ENCODE measurements at places on chromosomes 12 and 14.

- DNase-seq, result no peak
Measured at GRCh38 chr12:4270016-4270830, 3.3 kb upstream of the CCND2 start.

DNA sequence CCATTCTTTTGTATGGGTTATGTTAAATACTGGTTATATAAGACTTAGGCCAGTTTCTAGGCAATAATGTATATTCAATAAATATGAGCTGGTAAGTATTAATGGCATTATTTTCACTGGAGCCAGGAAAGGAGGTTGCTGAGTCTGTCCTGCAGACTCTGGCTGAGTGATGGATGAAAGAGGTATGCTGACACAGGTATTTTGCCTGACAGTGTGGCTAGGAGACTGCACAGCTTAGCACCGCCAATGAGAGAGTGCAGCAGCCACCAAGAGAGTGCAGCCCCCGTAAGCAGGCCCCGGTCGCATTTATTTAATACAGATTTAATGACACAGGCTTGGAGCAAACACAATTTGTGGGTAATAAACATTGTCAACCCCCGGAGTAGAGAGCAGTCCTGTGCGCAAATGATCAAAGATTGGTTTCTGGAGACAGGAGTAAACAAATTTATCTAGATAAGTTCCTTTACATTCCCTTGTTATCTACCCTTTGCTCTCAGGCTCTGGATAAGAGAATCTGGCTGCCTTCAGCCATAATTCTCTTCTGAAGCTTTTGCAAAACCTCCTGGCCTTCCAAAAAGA, 37.4 kb downstream of the TMTC3 start:
- no peak for DNase-seq

- DNase-seq, result no peak
Measured at GRCh38 chr12:65675141-65675621, 149.1 kb upstream of the HMGA2 start.

DNA sequence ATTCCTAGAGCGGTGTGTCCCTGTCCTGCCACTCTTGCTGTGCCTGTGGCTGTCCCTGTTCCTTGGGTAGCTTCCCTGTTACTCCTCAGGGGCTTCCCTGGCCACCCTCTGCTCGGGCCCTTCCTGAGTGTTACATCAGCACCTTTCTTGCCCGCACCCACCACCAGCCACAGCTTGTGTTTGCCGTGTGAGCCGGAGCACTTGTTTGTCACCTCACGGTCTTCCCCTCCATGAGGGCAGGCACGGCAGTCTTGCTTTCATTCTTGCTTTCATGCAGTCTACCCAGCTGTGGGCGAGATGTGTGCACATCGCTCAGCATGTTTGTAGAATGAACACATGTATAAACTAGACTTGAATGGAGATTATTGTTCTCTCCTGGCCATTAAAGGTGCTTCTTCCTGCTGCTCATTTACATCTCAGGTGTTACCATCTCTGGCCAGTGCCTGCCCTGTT, 42.0 kb downstream of the TRAF3 start:
- DNase-seq, result peak; percentile 80

DNA sequence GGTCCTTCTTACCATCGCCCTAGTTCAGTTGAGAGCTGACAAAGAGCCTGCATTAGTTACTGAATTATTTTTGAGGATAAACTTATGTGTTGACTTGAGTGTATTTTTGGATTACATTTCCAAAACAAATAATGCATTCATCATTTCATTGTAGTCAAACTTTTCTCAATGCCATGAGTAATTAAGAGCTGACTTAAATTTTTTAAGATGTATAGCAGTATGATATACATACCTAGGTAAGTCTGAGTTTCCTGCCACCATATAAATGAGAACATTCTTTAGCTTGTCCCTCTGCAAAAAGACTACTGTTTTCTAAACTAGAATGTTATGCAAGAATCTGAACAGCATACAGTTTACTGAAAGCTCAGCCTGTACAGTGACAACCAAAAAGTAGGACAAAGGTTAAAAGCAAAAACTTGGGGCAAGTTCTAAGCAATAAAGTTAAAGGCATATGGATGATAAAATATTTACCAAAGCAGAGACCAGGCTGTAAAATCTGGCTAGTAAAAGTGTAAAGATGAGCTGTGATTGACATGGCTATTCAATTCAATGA, 82.1 kb upstream of the FERMT2 start:
- no peak for DNase-seq

DNA sequence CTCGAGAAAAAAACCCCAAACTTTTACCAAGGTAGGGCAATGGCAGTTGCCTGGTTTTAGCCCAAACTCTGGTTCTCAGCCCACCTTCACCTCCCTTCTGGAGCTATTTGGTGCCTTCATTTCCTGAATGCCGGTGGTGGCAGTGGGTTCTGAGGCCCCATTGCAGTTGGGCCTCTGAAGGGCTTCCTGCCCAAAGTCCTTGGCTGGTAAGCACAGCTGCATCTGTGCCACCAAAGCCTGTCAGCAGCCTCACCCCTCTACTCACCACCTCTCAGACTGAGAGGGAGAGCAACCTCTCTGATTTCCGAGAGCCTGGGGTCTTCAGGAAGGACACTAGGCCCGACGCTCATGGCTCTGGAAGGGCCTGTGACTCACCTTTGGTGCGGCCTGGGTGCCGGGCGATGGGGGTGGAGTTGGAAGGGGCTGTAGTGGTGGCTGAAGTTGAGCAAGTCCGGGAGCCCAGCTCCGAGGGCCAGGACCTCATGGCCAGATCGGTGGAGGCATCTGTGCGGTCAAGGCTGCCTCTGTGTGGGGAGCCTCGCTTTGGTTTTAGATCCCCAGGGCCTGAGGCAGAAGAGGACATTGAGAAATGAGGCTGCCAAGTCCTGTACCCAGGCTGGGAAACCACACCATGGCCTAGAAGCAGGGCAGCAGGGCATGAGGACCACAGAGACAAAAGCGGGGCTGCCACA, 38.6 kb upstream of the GPR68 start:
- no peak for DNase-seq

- no peak for DNase-seq
Measured at GRCh38 chr12:53068811-53069585, 10.2 kb downstream of the SPRYD3 start.

DNA sequence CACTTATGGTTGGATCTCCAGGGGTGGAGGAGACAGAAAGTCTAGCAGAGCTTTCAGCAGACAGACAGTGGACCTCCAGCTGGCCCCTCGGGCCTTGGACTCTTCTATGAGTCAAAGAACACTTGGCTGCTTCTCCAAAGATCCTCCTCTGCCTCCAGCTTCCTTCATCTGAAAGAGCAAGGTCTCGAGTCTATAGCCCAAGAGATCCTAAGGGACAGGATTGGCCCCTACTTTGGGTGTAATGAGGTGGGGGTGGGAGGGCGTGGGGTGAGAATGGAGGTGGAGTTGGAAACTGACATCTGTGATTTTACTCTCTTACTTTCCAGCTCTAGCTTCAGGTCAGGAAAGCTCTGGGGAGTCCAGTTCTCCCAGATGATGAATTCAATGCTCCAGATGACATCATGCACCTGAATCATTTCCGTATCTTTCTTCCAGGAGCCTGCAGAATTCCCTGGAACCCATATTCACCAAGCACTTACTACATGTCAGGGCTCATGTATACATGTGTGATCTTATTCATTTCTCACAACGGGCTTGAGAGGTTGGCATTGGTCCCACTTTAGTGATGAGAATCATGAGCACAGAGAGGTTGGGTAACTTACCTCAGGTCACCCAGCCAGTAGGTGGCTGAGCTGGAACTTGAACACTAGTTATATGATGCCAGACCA, 10.2 kb upstream of the PGF start:
- DNase-seq, result no peak

- no peak for DNase-seq
Measured at GRCh38 chr12:124230117-124230757, 64.7 kb upstream of the RFLNA start.

DNA sequence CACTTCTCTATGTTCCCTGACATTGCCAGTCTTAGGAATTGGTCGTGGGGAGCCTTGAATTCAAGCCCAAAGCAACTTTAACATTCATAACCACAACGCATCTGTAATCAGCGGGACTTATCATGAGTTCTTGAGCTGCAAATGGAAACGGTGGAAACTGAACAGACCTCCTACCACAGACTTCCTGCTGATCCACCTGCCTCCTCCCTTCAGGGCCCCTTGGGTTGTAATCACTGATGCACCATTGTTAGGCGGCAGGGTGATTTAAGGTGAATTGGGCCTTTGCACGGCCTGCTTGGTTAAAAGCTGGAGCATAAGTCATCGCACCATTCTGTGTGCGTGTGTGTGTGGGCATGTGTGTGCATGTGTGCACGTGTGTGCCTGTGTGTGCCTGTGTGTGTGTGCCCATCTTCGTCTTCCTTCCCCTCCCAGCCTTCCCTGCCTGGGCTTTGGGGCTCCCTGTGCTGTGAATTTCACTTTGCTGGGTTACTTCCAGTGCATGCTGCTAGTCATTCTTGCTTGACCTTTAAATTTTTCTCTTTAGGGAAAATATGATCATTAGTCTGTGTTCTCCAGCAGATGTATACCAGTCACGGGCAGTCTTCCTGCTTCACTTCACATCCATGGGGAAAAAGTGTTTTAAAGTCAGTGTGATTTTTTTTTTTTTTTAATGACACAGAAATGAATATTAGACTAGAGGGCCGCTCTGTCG, 29.1 kb downstream of the CHST11 start:
- DNase-seq, result peak; percentile 21

All from stimulated activated CD4-positive, alpha-beta T cell treated with anti-CD3 and anti-CD28 coated beads, Interleukin-12 subunit alpha, Interleukin-12 subunit beta, amount 100 ng/mL, for 48 hours (primary cell).